ENCODE measurements at places on chromosomes 1 and 21.
A peak's percentile ranks its signal among the peaks of the same experiment; 100 is the strongest.

GRCh38 chr1:42350086-42350485 lies 15.1 kb upstream of the FOXJ3 start:
- DNase-seq = no peak

DNA sequence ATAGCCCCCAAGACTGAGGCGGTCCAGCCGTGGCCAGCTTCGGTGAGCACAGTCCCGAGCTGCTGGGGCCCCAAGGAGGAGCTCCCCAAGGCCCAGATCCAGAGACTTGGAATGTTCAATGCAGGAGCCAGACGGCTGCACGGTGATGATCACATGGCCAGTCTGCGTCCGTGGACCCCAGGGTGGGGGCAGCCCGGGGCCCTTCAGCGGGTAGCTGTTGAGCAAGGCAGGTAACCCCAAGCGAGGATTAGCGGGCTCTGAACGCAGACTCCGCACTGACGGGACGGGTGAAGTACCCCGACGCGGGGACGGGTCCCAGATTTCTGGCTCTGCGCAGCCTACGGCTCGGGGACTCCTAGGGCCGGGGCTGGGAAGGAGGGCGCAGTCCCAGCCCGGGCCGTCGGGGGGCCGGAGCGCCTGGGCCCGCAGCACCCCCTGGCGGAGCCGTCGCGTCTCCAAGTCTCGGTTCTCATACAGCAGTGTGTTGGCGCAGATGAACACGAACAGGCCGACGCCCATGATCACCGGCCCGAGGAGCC lies 2.7 kb downstream of the TMEM200B start:
- no peak for DNase-seq

DNA sequence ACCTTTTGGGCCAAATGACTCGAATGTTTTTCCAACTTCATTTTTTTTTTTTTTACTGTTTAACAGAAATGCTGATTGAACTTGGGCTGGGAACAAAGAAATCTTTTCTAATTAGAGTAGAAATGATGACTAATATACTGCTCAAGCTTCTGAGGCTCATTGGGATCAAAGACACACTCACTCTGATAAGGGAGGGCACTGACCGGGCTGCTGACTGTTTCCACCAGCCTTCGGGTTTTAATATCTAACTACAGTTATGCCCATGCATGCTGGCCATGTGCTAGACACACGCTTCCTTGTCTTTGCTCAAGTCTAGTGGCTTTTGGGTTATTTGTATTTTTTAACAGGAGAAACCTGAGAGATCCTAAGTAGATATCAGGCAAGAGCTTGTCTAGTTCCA lies 16.8 kb downstream of the ZBTB18 start:
- no peak for DNase-seq

GRCh38 chr1:210376836-210377372 lies 48.2 kb downstream of the HHAT start:
- DNase-seq = no peak

DNA sequence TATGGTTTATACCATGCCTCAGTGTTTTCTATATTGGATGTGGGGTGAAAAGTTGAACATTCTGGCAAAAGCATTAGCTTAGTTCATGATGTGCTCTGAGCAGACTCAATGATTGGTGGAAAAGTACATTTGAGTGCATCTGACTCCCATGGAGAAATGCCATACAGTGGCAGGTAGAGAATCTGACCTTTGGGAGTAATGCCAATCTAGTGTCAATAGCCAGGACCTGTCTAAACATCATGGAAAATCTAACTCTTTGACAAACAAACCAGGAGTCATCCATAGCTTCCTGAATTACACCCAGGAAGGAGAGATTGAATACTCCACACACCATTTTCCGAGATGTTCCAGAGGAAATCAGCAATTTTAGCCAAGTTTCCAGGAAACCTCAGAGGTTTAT lies 51.0 kb downstream of the XCL1 start:
- no peak for DNase-seq

GRCh38 chr1:56831871-56832693 lies 12.9 kb upstream of the FYB2 start:
- peak; percentile 88 for DNase-seq

GRCh38 chr1:16191916-16192546 lies 20.4 kb downstream of the ARHGEF19 start:
- no peak for DNase-seq

GRCh38 chr1:20507248-20507563 lies 745 bp downstream of the MUL1 start:
- DNase-seq = no peak

GRCh38 chr1:93087532-93087931 lies 8.4 kb downstream of the MTF2 start:
- no peak for DNase-seq

DNA sequence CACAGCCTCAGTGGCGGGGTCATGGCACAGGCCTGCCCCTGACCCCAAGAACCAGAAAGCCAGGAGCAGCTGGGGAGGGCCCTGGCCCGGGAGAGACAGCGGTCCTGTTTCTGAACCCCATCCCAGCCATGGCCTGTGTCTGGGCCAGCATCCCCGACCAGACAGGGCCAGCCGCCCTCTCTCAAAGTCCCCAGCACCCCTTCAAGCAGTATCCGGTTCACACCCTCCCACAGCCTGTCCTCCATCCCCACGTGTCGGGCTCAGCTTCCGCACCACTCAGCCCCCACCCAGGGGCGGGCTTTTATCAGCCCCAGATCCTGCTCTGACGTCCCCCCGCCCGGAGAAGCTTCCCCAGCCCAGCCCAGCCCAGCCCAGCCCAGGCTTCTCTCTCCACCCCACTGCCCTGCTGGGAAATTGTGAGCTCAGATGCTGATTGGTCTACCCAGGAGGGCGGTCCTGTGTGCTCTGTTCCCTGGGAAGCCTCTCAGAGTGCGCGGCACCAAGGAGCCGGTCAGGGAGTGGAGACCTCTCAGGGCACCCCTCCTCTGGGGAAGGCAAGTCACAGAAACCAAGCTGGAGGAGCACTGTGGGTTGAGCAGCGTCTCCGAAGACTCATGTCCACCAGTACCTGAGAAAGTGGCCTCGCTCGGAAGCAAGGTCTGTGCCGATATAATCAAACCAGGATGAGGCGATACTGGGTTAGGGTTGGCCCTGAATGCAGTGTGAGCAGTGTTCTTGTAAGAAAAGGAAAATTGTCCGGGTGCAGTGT lies 4.7 kb upstream of the FAAP20 start:
- DNase-seq = no peak

DNA sequence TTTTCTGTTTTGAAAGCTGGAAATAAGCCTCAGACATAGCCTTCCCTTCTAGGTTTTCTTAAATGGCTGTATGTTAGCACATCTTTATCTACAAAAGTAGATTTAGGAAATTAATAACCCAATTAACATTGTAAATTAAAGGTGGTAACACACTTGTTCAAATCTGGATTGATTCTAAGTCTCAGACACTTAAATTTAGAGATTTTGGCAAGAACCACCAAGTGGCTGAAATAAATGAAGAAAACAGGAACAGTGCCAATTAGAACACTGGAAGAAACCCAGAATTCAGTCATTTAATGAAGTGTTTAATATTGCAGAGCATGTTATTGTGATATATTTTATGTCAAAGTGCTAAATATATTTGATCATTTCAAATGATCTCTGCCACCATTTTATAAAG lies 628.2 kb downstream of the USP25 start:
- no peak for DNase-seq

DNA sequence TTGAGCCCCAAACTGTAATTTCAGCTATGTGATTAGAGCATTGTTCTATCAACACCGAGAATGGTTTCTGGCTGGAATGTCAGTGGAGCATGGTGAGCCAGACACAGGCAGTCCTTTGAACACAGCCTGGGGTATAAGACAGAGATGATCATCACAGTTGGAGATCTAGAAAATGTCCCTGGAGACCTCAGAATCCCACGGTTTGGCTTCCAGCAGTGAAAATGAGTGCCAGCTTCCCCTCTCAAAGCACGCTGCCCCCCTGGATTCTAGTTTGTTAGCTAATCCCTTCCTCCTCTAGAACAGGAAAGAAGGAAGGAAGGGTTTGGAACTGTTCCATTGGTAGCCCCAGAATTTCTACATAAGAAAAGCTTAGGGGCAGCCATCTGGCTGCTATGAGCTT lies 59.9 kb upstream of the JAK1 start:
- DNase-seq = peak; percentile 55

Measured in NT2/D1 (cell line).